ENCODE measurements at places on chromosomes 16 and 17. TPM values are rescaled to one million over a fixed set of nuclear protein-coding genes. Genes with fewer than 3 reads are reported as not detected.

The RASL10B gene
- total RNA-seq, result 1.6 TPM

GRCh38 chr17:61279476-61280145 lies 120.0 kb upstream of the TBX2 start:
- no peak for DNase-seq

DNA sequence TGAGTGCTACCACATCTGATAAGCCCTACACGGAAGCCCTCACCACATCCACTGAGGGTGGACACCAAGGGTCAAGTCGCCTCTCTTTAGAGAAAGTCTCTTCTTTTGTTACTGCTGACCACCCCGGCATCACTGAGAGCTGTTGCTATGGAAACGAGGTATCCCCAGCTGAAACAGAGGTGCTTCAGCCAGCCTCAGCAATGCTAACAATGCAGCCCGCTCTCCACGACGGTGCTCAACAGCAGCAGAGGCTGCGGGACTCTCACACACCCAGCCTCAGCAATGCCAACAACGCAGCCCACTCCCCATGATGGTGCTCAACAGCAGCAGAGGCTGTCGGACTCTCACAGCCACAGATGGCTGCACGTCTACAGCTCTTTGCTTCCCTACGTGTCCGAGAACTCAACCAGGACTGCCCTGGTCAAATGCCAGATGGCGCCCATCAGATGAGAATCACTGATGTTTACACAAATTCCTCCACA lies 41.4 kb downstream of the VPS53 start:
- DNase-seq, result no peak

- peak; percentile 68 for DNase-seq
Measured at GRCh38 chr17:68437979-68438822, 19.1 kb downstream of the WIPI1 start.

Measured in transverse colon (tissue), 4 donors.